NCI-H2029 (cell line): ENCODE measurements at places on chromosomes 12 and 14.

GRCh38 chr12:53820514-53821306, 68.9 kb upstream of the CISTR start:
- DNase-seq: no peak

DNA sequence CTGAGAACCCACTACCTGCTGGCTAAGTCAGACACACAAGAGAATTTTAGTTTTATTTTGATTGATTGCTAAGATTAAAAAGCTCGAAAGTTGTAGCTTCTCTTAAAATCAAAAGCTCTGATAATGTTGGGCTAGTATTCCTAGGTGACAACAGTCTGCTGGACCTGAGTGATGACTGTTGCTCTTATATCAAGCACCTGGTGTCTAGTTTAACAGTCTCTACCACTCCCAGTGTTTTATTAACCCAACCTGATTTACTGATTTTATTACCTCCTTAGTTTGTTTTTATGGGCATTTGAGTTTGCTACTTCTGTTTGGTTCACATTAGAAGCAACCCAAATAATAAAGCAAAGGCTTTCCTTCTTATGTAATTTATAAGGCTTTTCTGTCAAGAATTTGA, 41.8 kb downstream of the ATP6V1D start:
- no peak for DNase-seq

DNA sequence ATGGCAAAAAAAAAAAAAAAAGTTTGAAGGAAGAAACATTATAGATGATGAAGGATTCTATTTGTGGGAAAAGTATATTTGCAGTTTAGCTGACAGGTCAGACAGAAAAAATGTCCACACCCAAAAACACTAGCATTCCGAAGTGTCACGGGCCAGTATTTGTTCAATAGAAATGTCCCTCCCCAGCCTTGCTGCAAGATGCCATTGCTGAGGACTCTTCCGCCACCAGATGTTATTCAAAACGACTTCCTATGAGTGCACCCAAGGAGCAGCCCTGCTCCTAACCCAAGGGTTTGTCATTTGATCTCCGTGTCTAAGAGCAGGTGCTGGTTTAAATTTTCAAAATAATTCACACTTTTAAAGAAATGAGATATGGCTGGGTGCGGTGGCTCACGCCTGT, 163.1 kb downstream of the GCH1 start:
- DNase-seq: no peak

- no peak for DNase-seq
Observed at GRCh38 chr12:104499668-104500332, 43.1 kb downstream of the CHST11 start.

DNA sequence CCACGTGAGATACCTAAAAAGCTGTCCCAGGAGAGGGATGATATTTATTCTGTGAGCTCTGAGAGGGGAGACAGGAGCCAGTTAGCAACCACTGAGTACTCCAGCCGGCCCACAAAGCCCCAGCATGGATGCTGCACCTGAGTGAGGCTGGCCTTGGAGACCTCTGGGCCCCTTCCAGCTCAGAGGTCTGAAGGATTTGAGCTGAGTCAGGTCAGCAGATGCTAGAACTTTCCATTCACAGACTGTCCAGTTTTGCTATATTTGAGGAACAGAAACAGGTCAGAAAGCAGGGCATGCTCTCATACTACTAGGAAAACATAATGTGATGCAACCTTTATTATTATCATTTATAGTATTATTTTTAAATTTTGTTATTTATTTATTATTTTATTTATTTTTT, 15.0 kb upstream of the MAPKAPK5 start:
- no peak for DNase-seq

- DNase-seq: no peak
Observed at GRCh38 chr14:76391981-76392690, 16.2 kb downstream of the ESRRB start.

- DNase-seq: no peak
Observed at GRCh38 chr14:61290701-61291100, 9.6 kb upstream of the TMEM30B start.

DNA sequence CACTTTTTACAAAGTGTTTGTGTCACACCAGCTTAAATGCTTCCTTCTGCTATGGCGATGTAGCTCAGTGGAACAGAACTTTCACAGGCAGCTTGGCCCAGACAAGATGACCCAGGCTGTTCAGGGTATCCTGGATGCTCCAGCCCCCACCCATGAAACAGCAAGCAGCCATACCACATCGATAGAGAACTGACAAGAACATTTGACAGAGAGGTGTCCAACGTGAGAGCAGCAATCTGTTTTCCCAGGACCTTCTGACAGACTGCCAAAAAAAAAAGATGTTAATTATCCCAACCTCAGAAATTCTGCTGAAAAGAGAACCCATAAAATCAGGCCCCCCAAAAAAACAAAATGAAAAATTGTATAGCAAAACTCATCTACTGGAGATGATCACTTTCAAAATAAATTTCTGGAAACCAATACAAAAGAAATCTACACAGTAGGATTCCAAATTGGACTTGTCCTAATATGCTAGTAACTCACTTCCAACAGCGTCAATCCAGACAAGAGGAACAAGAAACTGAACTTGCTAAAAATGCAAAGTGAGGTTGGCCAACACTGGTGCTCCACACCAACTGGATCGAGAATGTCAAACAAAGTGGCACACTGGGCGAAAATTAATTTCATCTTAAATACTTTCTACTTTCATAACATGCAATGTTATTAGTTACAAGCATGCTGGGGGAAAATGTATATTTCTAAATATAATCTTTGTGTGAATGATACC, 118.8 kb downstream of the DPF3 start:
- no peak for DNase-seq

DNA sequence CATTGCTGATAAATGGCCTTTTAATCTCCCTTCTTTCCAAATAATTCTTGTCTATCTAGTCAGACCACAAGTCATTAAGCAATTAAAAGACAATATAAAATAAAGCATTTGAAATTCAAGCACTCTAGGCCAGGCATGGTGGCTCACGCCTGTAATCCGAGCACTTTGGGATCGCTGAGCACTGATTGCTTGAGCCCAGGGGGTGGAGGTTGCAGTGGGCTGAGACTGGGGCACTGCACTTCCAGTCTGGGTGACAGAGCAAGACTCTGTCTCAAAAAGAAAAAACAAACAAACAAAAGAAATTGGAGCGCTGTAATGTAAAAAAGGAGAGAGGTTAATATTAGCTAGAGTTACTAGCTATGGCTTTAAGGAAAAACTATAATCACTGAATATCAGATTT, 30.5 kb upstream of the CSRP2 start:
- DNase-seq: no peak

DNA sequence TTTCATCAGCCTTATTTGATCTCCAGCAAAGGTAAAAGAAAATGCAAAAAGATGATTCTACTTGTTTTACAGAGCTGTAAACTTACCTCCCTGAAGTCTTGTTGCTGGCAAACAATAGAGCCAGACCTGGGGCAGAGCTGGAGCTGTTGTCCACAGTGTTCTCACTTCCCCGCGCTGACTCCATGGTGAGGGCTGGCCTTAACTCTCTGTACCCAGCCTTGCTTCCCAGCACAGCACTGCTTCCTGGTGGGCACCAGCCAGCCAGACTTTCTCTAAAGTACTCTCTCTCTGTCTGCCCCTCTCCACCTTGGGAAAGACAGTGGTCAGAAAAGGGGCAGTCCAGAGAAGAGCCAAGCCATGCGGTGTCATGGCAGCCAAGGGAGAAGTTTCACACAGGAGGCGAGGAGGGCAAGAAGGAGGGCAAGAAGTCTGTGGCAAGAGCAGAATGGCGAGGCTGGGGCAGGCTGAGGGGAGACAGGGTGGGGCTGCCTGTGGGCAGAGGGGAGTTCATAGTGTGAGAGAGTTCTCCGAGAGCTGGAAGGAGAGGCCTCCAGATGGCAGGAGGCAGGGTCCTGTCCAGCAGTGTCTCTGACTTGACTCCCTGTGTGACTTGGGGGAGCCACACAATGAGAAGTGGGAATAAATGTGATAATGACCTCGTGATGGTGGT, 9.3 kb downstream of the EVL start:
- DNase-seq: no peak

- no peak for DNase-seq
Observed at GRCh38 chr14:28055008-28055407, 711.6 kb upstream of the FOXG1 start.

DNA sequence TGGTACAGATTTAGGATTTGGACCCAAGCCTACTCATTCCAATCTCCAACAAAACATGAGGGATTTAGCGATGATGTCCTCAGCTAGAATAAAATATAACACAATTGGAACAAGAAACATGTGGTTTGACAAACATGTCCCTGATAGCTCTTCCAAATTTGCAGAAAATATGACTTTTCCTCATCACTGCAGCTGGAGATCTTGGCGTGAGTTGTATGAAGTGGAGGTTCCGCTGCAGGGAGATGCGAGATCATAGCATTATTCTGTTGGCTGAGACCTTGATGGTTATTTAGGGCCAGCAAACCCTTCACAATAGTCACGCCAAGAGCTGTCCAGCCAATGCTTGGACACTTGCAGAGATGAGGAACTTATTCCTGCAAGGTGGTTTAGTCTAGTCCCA, 413.4 kb upstream of the TBX3 start:
- DNase-seq: no peak

- no peak for DNase-seq
Observed at GRCh38 chr12:81991868-81992267, 232.7 kb upstream of the PPFIA2 start.

DNA sequence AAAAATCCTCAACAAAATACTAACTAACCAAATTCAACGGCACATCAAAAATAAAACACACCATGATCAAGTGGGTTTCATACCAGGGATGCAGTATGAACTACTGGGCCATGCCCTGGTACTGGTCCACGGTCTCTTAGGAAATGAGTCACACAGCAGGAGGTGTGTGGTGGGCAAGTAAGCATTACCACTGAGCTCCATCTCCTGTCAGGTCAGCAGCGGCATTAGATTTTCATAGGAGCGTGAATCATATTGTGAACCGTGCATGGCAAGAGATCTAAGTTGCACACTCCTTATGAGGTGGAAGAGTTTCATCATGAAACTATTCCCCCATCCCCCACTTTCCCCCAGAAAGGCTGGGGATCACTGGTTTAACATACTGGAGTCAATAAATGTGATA, 6.7 kb upstream of the LGR5 start:
- no peak for DNase-seq

DNA sequence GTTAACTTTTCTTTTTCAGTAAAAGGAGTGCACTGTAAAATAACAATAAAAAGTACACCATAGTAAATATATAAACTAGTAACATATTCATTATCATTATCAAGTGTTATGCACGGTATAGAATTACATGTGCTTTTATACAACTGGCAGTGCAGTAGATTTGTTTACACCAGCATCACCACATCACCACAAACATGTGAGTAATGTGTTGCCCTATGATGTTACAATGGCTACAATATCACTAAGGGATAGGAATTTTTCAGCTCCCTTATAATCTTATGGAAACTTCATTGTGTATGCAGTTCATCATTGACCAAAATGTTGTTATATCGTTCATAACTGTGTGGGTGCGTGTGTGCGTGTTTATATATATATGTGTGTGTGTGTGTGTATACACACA, 23.5 kb upstream of the NEDD1 start:
- DNase-seq: no peak

GRCh38 chr12:57852200-57852599, 5.7 kb upstream of the CTDSP2 start:
- no peak for DNase-seq
